ENCODE measurements at places on chromosomes 4 and X.

GRCh38 chrX:68084765-68085164 is 348.5 kb downstream of the OPHN1 start:
- DNase-seq, result no peak

DNA sequence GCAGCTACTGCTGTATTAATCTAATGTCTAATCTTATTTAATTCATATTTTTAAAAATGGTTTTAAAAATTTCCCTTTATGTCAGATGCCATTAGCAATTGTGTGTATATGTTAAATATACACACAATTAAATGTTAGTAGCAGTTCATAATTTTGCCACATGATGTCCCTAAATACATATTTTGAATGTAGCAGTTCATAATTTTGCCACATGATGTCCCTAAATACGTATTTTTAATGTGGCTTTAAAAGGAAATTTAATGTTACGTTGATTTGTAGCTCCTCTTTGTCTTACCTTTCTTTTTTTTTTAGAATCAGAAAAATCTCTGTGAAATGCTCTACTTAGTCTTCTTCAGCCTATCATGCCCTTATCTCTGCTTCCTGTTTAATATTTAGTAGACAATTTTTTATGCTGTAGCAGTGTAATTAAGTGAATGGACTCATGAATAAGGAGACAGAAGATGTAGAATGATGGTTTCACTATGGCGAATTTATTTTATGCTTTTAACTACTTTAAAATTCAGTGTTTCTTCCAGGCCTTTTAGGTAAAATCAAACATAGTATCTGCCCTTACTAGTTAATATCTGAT is 26.1 kb downstream of the RBM46 start:
- no peak for DNase-seq

DNA sequence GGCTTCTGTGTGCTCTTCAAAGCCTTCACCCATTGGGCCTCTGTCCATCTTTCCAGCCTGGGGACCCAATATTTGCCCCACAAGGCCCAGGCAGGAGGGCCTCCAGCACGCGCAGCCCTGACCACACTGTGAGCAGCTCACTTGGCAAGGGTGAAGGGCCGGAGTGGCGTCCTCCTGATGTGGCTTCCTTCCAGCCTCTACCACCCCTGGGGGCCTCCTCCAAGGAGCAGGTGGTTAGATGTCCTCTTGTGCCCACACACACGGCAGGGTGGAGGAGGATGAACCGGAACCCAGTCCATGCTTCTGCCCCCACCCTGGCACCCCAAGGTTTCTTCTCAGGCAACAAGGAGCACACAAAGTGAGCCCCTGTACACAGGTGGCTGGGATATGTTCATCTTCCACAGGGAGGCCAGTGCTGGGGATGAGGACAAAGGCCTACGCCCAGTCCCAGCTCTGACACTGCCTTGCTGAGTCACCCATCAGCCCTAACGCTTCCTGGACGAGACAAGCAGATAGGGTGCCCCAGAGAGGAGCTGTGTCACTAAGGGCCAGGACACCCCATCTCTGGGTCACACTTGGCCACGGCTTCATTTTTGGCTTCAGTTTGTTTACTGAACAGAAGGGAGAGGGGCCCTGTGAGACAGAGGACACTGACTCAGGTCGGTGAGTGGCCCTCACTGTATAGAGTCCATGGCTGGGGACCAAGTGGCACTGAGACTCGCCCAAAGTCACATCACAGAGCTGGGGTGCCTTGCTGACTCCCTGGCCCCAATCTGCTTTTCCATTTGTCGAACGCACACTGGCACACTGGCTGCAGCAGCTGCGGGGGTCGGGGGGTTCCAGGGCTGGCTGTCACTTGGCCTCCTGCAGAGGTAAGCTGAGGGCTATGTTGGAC is 1.9 kb downstream of the UBL4A start:
- DNase-seq, result no peak

- no peak for DNase-seq
Observed at GRCh38 chr4:176999935-177000543, 207.3 kb upstream of the VEGFC start.

GRCh38 chrX:7582191-7582590 is 260.8 kb upstream of the VCX start:
- no peak for DNase-seq

DNA sequence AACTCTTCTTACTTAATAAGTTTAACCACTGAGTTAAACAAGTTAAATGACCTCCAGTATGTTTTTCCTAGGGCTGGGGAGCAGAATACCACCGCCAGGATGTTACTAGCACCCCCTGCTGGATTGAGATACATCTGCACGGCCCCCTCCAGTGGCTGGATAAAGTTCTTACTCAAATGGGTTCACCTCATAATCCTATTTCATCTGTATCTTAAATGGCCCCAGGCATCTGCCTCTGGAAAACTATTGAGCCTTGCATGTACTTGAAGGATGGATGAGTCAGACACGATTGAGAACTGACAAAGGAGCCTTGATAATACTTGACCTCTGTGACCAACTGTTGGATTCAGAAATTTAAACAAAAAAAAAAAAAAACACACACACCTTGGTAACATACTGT is 61.5 kb upstream of the MMAA start:
- DNase-seq, result peak; percentile 9

GRCh38 chr4:13766761-13767540 is 139.4 kb upstream of the BOD1L1 start:
- no peak for DNase-seq

DNA sequence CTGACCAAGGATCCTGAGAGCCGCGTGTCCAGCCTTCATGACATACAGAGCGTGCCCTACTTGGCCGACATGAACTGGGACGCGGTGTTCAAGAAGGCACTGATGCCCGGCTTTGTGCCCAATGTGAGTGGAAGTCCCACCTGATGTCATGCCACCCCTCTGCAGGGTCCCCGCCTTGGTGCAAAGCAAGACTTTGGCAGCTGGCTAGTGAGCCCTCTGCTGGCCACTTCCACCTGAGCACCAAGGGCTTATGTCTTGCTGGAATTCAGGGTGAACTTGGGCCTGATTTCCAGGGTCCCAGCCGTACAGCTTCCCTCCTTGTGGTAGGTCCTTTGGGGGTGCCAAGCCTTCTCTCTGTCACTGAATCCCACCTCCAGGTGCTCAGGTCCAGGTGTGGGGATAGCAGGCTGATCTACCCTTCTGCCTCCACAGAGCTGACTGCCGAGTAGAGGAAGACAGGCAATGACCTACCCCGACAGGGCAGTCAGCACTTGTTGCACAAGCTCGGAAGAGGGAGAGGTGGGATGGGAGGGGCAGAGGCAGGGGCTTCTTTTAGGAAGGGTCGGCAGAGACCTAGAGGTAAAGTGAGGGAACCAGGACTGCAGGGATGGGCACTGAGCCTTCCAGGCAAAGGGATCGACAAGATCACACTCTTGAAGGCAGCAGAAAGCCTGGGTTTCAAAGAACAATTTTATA is 248.1 kb downstream of the EVC2 start:
- no peak for DNase-seq

GRCh38 chrX:32489125-32489524 is 722.2 kb downstream of the DMD start:
- DNase-seq, result no peak

DNA sequence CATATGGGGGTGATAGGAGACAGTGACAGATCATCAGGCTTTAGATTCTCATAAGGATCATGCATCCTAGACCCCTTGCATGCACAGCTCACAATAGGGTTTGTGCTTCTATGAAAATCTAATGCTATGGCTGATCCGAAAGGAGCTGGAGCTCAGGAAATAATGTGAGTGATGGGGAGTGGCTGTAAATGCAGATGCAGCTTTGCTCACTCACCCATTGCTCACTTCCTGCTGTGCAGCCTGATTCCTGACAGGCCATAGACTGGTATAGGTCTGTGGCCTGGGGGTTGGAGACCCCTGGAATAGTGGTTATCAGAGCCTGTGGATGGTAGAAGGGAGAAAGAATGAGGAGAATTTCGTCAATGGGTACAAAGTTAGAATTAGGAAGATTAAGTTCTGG is 2751.1 kb downstream of the ARAP2 start:
- no peak for DNase-seq

- no peak for DNase-seq
Observed at GRCh38 chrX:110032534-110033147, 29.7 kb downstream of the TMEM164 start.

- no peak for DNase-seq
Observed at GRCh38 chr4:6451309-6451708, 21.1 kb downstream of the PPP2R2C start.

DNA sequence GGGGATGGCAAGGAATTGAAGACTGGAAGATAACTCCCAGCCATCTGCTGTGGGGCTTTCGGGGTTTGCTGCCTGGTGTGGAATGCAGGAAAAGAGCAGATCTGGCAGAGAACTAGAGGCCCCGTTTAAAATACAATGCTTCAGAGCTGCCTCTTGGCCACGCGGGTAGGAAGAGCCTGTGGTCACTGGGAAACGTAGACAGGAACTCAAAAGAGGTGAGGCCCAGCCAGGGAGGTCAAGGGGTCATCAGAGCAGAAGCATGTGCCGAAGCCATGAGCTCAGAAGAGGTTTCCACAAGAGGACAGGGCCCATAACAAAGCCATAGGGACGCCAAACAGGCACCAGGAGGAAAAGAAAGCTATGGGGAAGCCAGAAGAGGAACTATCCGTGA is 14.5 kb upstream of the STS start:
- no peak for DNase-seq

DNA sequence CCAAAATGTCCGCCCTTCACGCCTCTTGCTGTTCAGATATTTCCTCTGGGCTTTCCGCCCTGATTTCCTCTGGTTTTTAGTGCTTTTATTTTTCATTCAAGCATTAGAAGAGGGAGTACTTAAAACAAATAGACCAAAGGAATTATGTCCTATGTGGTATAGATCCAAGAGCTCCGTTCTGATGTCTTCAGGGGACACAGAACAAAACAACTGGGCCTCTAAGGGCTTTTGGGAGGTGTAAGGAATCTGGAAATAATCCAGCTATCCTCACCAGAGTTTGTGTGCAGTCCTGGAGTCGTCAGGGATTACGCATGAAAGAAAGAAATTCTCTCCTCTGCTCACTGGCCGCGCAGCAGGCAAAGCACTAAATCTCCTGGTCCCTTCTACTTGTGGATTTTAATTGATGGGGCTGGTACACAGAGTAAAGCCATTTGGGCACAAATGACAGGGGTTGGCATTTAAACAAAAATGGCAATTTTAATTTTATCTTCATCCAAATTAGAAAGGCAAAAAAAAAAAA is 999.2 kb downstream of the ADGRL3 start:
- DNase-seq, result no peak

GRCh38 chrX:101932249-101932570 is 383 bp upstream of the ZMAT1 start:
- DNase-seq, result no peak

- no peak for DNase-seq
Observed at GRCh38 chr4:82623121-82623683, 61.4 kb upstream of the TMEM150C start.

DNA sequence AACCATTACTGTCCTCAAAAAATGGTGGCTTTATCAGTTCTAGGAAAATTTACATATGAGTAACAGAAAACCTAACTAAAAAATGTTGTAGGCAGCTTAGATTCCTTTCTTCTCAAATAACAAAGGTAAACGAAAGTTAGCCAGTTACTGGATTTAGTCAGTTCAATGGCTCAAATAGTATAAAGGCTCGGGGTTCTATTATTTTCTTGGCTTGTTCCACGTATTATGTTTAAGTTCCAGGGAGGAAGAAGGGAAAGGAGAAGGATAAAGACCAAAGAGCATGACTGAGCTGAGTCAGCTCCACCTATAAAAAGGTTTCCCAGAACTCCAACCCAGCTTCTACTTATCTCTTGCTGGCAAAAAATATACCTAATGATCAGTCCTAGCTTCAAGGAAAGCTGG is 41.0 kb upstream of the MAB21L2 start:
- no peak for DNase-seq

DNA sequence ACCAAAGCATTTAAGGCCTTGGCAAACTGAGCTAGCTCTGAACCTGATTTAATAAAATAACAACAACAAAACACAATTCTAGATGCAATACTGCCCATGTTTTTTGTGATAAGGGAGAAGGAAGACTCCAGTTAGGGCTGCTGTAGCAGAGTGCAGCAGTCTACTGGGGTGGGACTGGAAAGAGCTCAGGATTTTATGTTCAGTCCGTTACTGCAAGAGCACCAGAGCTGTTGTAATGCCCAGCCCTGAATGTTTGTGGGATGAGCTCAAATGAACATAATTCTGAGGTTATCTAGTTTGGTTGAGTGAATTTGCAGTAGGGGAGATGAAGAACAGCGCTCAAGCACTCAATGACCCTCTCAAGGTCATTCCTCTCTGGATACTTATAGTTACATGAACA is 743.8 kb downstream of the FAT4 start:
- DNase-seq, result no peak

- no peak for DNase-seq
Observed at GRCh38 chrX:9566150-9566621, 101.3 kb downstream of the TBL1X start.

- no peak for DNase-seq
Observed at GRCh38 chr4:80062527-80062926, 10.5 kb downstream of the ANTXR2 start.

Measured in activated T-helper 9 cell treated with anti-CD3 and anti-CD28 coated beads, Interleukin-2, amount 50 U/mL, for 16 hours (primary cell).